Activated CD4-positive, alpha-beta memory T cell treated with anti-CD3 and anti-CD28 coated beads for 36 hours (primary cell): ENCODE measurements at places on chromosomes 5 and 9.

DNA sequence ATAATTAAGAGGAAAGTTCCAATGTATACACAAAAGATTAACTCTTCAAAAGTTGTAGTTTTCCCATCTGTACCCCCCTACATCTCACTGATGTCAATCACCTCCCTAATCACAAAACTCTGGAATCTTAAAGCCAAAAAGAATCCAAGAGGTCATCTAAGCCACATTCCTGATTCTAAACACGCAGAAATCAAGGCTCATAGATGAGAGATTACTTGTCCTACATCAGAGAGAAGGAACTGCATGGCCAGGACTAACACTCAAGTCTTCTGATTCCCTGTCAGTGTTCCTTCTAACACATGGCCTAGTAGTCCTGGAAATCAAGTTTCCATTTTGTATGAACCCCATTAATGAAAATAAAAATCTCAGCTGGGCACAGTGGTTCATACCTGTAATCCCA, 58.7 kb downstream of the MAPKAP1 start:
- no peak for DNase-seq

- no peak for DNase-seq
Observed at GRCh38 chr5:169423580-169424278, 122.8 kb upstream of the SLIT3 start.

- DNase-seq, result no peak
Observed at GRCh38 chr9:13963005-13963653, 350.8 kb downstream of the NFIB start.

DNA sequence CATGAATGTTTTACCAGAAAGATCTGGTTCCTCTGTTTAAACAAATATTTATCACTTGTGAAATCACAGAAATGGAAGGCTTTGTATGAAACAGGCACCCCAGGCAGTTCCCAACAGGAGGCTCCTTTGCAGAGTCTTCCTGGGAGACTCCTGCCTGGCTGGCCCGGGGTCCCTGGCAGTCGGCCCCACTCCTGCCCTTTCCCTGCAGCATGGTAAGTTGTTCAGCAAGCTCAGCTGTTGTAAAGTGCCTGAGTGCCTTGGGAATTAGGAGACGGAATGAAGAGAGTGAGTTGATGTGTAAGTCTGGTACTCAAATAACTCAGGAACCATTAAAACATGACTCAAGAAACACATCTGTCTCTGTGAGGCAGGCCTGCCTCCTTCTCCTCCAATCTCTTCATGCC, 17.5 kb upstream of the LHFPL2 start:
- no peak for DNase-seq

GRCh38 chr5:14036947-14037346, 92.5 kb upstream of the DNAH5 start:
- no peak for DNase-seq

DNA sequence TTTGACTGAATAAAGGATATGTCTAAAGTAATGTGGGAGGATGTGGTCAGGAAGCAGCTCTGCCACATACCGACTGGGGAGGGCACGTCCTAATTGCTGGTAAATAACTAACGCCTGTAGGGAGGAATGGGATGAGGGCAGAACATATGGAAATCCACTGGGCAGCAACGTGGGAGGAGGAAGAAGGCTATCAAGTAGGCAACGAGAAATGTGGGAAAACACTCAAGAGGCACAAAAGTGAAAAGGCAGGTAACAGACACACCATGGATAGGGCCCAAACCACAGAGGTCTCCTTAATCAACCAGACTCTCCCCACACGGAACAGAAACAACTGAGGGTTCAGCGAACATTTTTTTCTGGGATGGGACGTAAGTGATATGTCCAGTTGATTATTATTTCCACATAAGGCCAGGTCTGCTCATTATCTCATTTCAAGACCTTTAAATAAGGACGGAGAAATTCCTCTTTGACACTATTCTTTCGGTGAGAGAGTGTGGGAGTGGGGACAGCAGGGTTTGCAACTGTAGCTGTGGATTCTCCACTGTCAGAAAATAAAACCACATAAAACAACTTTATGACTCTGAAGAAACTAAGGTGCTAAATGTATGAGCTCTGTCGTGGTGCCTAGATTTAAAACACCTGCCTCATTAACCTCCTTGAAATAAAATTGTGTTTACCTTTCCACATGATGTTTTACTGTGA, 17.0 kb downstream of the IARS1 start:
- no peak for DNase-seq

DNA sequence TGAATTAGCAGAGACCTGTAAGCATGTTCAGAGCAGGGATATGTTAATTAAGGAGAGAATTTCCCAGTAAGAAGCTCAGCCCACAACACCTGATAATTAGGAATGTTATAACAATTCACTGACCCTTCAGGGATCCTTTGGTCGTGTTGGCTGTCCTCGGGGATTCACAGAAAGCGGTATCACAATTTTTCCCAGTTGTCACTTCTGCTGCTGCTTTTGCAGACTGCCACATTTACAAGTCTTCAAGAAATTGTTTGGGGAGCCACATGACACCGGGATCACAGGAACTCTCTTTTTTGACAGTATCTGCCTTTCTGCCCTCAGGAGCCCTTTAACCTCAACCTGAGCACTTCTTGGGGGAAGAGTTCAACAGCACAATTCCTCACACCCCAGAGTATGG, 265.5 kb downstream of the GLIS3 start:
- DNase-seq, result no peak

DNA sequence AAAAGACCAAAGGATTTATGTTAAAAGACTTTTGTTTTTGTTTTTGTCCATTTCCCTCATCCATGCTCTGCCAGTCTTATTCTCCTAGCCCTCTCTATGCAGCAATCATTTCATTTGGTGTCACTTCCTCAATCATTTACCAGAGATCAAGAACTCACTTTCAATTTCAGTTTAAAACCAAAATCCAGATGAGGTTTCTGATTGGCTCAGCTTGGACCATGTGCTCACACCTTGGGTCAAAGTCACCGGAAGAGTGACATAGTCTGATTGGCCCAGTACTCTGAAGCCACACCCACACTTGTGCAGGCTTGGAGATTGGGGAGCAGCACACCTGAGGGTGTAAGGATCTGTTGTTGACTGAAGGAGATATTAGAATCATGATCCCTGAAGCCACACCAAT, 79.6 kb downstream of the TLR4 start:
- DNase-seq, result peak; percentile 33

- no peak for DNase-seq
Observed at GRCh38 chr5:4772591-4772990, 367.5 kb upstream of the ADAMTS16 start.

DNA sequence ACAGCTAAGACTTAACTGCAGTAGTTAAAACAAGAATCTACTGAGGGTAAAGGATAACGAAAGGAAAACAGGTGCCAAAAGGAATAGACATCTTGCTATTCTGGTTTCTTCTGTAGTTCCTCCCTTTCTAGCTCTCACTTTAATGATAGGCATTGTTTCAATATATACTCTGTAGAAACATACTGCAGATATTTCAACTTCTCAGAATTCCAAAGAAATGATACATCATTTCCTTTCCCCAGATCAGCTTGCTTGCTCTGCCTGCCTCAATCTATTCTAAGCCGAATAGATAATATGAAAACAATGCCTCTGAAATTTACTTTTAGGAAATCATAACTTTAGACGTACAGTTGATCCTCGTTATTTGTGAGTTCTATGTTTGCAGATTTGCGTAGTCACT, 46.3 kb downstream of the ACO1 start:
- DNase-seq, result no peak

DNA sequence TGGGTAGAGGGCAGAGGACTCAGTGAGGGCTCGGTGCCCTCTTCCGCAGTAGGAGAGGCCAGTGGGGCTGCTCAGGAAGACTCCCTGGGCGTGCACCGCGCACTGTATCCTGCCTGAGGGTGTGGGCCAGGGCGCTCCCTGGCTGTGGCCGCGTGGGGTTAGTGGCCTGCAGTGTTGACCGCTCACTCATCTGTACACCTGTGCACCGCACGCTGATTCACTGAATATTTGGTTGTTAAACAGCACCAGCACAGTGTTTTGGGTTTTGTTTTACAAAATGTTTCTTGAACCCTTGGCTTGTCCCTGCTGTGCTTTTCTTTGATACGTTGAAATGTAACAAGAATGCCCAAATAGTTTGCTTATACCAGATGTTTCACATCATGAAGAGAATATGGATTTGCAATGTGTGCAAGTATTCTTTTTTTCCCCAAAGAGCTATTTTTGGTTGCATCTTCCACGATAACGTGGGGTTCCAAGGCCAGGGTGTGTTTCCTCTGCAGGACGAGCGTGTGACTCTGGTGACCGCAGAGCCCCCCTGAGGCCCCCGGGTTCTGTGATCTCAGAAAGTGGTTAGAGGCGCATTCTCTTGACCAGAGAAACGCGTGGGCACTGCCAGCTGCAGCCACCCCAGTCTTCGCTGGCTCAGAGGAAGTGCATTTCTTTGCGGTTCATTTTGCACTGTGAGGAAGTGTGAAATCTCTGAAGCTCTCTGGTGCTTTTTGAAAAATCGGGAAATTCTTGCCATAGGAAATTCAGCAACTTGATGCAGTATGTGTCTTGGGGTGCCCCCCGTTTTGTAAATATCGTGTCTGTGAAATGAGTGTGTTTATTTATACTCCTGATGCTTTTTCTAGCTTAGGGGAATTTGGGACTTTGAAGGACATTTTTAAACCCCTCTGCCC, 46.9 kb downstream of the AHRR start:
- DNase-seq, result peak; percentile 42

DNA sequence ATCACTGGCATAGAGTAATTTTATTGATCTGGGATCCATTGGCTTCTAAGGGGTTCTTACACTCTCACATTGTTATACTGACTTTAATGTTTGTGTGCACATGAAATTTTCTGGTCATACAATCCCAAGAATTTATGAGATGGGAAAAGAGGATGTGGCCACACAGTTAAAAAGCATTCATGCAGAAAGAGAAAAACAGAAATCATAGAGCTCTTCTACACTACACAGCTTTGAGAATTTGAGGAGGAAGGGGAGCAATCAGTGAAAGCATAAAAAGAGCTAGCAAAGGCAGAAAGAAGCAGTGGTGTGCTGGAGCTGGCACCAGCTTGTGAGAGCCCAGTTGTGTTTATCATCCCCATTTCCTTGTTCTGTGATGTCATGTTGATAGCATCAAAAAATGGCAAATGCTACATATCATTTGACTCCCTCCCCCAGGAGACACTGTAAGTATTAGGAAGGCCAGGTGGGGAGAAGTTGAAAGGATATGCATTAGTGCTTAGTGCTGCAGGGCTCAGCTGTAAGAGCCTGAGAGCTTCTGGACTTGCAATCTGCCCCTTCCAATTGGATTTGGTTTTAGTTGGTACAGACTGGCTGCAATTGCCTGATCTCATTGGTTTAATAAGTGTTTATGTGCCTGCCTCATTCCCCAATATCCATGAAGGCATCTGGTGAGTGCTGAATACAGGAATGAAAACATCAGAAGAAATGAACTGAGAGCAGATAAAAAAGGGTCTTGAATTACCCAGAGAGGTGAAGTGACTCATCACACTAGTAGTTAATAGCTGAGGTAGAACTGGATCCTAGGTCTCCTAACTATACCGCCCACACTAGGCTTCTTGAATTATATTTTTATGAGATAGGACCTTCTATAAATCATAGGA, 30.9 kb downstream of the RHOBTB3 start:
- DNase-seq, result no peak

DNA sequence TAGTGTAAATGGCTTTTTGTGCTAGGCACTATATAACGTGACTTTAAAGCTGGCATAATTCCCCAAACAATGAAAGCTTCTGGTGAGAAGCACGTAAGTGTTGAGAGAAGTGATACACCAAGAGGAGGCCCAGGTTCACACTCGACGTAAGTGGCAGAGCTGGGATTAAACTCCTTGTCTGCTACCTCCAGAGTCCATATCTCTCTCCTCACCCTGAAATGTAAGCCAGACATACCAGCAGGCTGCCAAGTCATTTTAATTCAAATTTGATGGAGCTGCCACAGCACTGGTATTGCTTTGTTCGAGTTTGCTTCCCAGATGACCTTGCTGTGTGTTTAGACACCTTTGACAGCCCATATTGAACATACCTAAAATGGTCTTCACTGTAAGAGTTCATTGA, 319.7 kb downstream of the GLIS3 start:
- DNase-seq, result no peak

GRCh38 chr5:11504065-11504885, 400.0 kb downstream of the CTNND2 start:
- no peak for DNase-seq

- DNase-seq, result no peak
Observed at GRCh38 chr9:129581505-129582189, 39.3 kb downstream of the C9orf50 start.

DNA sequence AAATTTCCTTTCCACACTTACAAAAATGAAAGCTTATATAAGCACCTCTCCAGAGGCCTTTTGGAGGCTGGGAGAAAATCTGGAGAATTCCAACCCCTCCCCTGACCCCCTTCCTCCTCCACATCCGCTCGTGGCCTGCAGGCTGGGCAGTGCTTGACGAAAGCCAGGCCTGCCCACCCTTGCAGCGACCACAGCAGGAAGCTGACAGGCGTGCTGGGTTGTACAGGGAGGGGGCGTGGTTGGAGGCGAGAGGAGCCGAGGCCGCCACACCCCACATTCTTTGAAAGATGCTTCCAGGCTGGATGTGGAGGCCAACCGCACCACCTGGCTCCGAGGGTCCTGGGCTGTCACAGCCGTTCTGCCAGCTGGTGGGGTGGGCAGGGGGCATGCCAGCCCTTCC, 47.8 kb upstream of the IER5L start:
- DNase-seq, result peak; percentile 61

DNA sequence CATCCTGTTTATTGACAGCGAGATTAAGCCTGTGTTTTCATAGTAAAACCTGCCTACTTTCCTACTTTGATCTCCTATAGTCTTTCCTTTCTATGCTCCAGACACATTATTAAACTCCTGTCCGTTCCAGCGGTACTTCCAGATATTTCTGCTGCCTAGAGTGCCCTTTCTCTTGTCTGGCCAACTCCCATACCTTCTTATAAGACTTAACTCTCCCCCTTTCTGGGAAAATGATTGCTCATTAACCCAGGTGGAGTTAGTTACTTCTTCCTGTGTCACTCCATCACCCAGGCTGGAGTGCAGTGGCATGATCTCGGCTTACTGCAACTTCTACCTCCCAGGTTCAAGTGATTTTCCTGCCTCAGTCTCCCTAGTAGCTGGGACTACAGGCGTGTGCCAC, 33.1 kb downstream of the KDM4C start:
- DNase-seq, result no peak

- peak; percentile 4 for DNase-seq
Observed at GRCh38 chr9:134619448-134619982, 22.1 kb upstream of the COL5A1 start.

- no peak for DNase-seq
Observed at GRCh38 chr5:153399595-153399994, 90.9 kb upstream of the GRIA1 start.

DNA sequence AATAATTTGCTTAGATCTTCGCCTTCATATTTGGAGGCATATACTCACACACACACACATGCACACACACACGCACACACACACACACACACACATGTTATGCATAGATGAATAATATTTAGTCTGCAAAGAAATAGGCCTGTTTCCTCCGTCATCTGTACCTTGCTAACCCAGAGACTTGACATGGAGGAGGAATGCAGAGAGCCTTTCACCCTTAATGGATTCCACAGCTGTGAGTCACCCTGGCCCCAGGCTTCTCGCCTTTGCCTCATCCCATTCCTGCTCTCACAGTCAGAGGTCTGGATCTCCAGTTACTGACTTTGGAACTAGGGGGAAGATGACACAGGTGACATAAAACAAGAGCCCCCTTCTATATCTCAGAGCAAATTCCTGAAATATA, 29.7 kb downstream of the ZNF462 start:
- no peak for DNase-seq
